Keratinocyte (primary cell): ENCODE measurements at places on chromosomes 2 and 18.
A peak's percentile ranks its signal among the peaks of the same experiment; 100 is the strongest.

DNA sequence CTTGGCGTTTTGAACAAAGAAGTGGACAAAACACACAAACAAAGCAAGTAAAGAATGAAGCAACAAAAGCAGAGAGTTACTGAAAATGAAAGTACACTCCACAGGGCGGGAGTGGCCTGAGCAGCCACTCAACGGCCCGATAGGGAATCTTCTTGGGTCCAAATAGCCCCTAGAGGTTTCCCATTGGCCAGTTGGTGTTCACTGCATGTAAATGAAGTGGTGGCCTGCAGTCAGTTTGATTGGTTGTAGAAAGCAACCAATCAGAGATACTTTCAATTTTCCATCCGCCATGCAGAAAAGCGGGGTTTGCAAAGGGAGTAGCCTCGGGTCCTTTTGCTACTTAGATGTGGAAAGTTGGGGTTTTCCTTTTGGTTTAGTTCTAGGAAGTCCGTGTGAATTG lies 31.6 kb downstream of the CYBRD1 start:
- DNase-seq, result no peak

DNA sequence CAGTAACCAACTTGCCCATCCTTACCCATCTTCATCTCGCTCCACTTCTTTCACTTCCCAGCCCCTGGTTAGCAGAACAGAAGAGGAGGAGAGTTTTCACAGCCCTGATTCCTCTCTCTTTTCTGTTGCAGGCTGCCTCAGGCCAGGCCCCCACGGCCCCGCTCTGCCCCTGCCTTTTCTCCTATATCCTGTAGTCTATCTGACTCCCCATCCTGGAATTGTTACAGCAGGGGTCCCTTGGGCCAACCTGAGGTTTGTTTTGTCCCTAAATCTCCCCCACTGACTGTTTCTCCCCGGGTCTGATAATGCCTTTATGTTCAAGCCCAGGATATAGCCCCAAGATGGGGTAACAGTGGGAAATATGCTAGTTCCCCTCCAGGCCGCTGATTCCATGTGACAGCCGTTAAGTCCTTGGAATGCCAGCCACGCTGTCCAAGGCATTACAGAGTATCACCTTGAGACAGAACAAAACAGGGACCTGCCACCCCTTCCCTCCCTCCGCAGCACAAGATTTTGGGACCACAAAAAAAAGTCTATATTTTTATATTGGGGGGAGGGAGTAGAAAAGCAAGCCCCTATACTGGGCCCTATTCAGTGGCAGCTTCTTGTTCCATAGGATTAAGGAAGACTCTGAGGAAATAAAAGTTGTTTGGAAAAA lies 1.4 kb downstream of the OST4 start:
- DNase-seq, result no peak

GRCh38 chr2:62455957-62456692 lies 49.9 kb downstream of the TMEM17 start:
- DNase-seq, result no peak

DNA sequence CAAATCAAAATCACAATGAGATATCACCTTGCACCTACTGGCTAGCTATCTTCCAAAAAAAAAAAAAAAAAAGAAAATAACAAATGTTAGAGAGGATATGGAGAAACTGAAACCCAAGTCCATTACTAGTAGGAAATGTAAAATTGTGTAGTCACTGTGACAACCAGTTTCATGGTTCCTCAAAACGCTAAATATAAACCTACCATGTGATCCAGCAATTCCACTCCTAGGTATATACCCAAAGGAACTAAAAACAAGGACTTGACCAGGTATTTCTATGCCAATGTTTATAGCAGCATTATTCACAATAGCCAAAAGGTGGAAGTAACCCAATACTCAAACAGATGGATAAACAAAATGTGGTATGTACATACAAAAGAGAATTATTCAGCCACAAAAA lies 11.7 kb upstream of the SCRN3 start:
- no peak for DNase-seq

GRCh38 chr2:84493514-84493913 lies 22.8 kb upstream of the DNAH6 start:
- no peak for DNase-seq

- DNase-seq, result no peak
Measured at GRCh38 chr2:176685908-176686307, 416.7 kb downstream of the MTX2 start.

- DNase-seq, result no peak
Measured at GRCh38 chr2:14891546-14891945, 259.0 kb downstream of the LRATD1 start.

DNA sequence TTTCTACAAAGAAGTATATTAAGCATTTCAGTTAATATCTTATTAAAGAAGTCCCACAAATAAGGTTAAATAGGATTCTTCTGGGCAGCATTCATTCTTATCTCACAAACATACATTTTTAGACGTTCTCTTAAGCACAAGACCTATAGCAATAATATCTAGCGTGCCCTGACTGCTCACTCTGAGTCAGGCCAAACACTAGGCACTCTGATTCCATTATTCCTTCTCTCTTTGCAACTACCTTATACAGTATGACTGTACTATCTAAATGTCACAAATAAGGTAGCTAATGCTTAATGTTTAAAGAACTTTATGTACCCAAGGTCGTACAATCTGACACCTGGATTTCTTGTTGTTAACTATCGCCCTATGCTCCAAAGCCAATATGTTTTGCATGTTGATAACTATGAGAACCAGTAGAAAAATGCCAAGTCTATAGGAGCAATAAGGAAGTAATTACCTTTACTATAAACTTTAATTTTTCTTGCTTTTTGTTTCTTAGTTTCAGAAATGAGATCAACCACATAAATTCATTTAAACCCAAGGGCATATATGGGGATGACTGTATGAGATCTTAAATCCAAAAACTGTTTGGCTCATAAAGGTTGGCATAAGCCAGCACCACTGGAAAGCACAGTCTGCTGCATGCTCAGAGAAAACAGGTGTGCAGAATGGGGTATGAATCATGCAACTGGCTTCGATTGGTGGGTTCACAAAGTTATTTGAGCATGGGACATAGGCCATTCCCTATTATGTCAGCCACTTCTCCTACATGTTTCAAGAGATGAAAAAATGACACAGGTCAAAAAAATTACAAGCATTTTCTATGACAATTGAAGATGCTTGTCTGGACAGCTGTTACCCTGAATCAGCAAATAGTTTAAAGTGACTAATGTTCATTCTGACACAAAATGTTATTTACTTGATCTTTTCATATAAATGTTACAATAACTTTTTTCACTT lies 352.0 kb downstream of the IRS1 start:
- DNase-seq, result peak; percentile 95

DNA sequence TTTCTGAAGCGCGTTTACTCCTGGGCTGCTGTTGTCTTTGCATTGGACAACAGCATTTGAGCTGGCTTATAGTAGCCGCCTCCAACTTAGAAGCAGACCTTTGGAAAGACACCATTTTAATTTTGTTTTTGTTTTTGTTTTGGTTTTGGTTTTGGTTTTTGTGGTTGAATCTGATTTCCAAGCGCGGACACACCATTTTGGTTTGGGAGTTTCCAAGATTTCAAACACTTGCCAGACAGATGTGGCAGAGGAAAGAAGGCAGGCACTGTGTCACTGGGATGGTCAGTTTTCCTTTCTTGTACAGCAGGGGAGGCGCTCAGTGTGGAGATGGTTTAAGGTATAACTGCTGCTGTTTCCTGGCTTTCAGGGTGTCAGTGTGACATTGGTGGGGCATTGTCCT lies 126.8 kb downstream of the LAMA3 start:
- DNase-seq, result no peak
